ENCODE measurements at places on chromosomes 6 and 20. TPM values are rescaled to one million over a fixed set of nuclear protein-coding genes. Genes with fewer than 3 reads are reported as not detected.

GRCh38 chr20:49595811-49596561 lies 28.0 kb upstream of the PTGIS start:
- DNase-seq = peak; percentile 89

Gene TRIM40
- total RNA-seq = not detected

DNA sequence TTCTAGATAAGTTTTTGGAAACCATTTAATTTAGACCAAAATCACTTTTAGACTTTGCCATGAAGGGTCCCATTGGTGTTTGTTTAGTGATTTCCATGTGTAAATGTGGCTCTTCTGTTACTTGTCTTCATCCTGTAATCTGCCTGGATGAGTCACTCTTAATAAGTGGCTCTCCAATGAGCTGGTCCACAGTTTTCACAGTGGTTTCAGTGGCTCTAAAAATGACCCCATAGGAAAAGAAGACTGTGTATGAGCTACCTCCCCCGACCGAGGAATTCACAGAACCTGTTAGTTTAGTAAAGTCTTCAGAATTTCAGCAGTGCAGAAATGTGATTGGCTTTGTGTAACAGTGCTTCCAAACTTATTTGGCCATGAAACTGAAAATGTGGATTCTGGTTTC lies 492.0 kb upstream of the MARCKS start:
- DNase-seq = peak; percentile 64

- DNase-seq = no peak
These were observed 98.4 kb downstream of the MRPL14 start for GRCh38 chr6:44028789-44029310.

DNA sequence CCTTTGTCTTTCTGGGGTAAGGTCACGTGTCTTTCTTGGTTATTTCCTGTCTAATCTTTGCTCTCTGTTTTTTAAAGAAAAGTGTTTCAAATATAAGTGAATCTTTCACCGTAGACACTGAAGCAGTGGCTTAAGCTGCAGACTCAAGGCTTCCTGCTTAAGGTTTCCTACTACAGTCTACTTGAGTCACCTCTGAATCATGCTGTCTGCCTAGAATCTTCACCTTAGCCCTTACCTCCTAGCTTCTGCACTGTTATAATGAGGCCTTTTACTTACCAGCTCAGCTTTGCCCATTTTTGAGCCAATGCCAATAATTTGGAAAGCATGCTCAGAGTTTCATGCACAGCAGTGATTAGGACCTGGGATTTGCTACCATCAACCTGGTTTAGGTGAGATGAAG lies 30.6 kb downstream of the ADGRF4 start:
- DNase-seq = peak; percentile 46
